ENCODE measurements at places on chromosomes 7 and 10.

- DNase-seq, result no peak
Observed at GRCh38 chr10:21202776-21203462, 305.8 kb upstream of the NEBL start.

DNA sequence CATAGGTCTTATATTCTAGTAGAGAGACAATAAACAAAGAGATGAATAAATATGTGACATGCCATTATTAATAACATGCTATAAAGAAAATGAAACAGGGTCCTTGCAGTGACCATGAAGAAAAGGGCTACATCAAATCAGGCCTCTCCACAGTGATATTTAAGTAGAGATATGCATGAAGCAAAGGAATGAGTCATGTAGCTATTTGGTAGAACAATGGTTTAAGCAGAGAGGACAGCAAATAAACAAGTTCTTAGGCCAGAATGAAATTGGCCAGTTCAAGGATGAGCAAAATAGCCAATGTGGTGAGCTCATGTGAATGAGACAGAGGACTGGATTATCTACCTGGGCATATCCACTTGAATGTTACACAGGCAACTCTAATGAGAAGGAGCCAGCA, 172.2 kb upstream of the FERD3L start:
- DNase-seq, result no peak

DNA sequence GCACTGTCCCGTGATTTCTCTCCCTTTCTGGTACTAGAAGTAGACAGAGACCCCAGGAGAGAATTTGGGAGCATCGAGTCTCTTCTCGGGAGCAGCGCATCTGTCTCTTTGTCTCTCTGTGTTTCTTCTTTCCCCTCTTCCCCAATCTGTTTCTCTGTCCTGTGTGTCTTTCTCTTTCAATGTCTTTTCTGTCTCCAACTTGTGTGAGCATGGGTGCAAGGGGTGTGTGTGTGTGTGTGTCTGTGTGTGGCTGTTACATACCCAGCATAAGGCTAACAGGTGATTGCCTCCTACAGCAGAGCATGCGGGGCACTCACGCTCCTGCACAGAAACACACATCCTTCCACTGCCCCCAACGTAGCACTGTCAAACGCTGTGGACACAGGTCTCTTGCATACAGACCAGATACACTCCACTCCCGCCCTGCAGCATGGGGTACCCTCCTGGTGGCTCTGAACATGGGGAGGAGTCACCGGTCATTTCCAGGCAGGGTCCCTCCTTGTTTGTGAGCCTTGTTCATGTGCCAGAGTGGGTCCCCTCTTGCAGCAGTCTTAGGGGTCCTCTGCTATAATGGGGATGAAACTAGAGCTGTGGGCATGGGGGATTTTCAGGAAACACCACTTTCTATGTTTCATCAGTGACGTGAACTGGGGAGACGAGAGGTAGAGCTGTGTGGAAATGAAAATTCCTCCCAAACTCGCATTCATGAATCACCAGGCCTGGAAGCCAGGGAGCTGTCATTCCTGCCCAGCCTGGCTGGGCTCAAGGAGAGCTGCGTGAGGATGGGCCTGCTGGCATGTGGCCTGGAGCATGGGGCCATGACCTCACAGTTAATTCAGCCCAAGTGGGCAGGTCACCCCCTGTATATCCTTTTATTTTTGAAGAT, 980 bp downstream of the ADAMTS14 start:
- no peak for DNase-seq

GRCh38 chr10:118007773-118008172, 39.0 kb downstream of the RAB11FIP2 start:
- DNase-seq, result no peak

DNA sequence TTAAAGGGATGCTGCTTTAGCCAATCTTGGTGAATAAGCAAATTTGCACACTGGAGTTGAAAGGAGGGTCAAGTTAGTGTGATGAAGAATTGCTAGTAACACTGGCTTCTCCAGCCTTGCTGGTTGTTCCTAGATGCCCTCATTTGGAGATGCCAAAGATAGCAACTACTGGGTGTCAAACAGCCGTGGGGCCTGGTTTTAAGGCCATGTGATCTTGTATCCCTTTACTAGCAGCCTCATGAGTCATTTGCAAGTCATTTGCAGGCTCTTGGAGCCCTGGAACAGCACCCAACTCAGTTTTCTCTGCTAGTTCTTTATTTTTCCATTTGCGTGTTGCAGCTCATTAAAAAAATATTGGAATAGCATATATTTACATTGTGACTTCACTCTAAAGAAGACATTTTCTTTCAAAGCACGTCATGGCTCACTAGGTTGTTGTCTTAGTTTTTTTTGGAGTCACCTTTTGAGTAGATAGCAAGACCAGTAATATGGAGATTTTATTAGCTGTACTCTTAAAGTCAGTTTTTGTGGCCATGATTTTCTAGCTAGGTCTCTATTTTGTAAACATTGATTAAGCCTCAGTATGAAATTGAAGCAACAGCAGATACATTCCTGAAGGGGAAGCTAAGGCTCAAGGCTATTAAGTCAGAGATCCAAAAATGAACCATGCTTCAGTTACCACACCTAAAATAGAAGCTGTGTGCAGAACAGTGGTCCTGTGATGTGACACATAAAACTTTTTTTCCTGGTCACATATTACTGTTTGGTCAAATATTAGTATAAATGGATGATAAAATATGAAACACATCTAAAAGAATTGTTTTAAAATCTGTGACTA, 1.3 kb downstream of the LSMEM1 start:
- DNase-seq, result peak; percentile 88

DNA sequence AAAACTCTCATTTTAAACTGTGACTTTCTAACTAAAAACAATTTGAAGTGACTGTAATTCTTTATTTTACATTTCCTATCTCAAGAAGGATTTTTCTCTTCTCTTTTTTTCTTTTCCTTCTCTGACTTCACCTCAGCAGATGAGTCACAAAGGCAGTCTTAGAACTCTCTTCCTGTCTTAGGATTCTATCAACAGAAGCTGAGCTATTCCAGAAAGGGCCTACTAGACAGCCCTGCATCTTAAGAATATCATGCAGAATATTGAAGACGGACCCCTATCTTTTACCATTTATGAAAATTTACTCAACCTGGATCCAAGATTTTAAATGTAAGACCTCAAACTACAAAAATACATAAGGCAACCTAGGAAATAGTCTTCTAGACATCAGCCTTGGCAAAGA, 365.7 kb upstream of the SEMA3C start:
- no peak for DNase-seq

DNA sequence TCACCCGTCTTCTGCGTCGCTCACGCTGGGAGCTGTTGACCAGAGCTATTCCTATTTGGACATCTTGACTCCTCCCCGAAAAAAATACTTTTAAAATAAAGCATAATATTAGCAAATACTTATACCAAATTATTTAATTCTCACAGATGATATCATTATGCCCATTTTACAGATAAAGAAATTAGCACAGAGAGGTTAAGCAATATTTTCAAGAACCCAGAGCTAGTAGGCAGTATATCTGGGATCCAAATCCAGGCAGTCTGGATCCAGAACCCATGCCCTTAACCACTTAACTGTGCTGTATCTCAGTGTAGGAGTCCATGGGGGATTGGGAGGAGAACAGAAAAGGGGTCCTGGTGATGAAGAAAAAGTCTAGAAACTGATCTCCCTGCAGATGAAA, 6.1 kb downstream of the IQUB start:
- DNase-seq, result no peak

DNA sequence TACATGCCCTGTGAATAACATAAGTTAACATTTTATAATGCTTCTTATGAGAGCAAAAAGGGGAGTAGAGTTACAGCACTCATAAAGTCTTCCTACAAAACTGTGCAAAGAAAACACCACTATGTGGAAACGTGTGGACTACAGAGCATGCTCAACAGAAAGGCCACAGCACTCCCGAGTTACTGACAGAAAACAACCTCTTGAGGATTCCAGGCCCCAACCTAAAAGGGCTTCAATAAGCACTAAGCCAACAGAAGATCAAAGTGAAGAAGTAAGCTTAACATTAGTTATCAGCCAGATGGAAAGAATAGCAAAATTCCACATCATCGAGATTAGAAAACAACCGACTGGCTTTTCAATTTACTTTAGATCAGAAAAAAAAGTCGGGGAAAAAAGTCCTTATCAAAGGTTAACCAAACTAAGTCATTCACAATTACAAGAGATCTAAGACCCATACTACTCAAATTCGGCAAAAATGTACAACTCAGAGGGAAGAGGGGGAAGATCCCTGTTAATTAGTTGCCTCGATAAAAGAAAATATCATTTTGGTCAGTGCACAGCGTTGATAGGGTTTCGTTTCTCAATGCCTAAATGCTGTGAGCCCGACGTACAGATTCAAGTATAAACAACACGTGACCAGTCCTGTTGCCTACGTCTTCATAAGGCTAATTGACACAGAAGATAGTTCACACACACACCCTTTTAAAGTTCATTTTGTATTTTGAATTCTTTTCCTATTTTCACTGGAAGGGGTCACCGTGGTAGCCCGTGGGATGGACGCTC, 1.4 kb downstream of the KBTBD2 start:
- no peak for DNase-seq

- DNase-seq, result no peak
Observed at GRCh38 chr7:29105752-29106668, 40.3 kb downstream of the CPVL start.

DNA sequence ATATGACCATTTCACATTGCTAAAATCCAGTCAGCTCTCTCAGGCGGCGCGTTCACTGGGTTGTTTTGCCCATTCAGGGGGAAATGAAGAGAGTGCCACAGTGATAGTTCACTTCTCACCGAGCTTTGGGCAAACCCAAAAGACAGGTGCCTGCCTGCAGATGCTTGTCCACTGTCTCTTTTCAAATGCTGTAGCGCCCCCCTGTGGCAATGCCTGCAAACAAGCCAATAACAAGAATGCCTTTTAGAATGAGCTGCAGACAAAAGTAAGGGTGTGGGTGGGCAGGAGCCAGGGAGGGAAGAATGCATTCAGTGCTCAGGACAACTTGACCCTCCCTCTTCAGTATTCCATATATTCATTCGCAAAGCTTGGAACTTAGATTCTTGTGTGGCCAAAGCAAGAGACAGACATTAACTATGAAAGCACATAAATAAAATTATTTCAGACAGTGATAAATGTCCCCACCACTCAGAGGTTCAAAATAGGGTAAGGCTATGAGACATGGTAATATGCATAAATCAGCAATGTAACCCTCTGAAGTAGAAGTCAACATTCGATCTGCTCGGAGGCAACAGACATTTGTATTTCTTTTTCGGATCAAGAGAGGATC, 86.9 kb downstream of the JAZF1 start:
- no peak for DNase-seq

DNA sequence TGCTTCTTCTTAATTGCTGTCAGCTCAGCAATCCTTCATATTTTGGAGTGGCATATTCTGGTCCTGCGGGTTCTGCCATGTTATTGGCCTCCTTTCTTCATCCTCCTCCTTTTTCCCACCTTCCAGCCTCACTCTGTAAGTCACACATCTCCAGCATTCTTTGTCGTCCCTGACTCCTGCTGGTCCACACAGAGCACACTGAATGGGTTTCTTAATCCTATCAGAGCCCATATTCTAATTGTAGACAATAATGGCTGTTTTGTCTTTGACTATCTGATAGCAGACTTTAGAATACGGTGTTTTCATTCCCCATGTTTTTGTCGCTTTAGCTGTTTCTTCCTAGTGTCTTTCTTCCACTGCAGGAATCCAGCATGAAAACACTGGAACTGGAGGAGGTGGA, 389.6 kb downstream of the REEP3 start:
- no peak for DNase-seq

- no peak for DNase-seq
Observed at GRCh38 chr7:128114806-128115205, 83.6 kb upstream of the LRRC4 start.

GRCh38 chr10:103921750-103922195, 3.8 kb upstream of the STN1 start:
- no peak for DNase-seq

DNA sequence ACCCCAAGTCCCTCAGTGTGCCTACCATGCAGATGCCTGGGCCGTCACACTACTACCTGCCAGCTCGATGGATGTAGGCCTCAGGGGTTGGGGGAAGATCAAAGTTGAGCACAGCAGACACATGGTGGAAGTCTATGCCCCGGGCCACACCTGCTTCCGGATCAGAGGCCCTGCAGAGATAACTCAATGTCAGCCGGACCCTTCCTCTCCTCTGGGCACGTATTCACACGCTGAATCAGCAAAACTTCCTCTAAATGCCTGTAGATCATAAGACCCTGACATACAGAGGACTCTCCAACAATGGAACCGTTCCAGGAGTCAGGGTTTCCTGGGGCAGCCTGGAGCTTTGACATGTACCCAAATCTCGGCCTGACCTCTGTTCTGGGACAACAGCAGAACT, 3.7 kb downstream of the DDX56 start:
- DNase-seq, result no peak

GRCh38 chr7:140914083-140914482, 10.6 kb downstream of the BRAF start:
- no peak for DNase-seq

DNA sequence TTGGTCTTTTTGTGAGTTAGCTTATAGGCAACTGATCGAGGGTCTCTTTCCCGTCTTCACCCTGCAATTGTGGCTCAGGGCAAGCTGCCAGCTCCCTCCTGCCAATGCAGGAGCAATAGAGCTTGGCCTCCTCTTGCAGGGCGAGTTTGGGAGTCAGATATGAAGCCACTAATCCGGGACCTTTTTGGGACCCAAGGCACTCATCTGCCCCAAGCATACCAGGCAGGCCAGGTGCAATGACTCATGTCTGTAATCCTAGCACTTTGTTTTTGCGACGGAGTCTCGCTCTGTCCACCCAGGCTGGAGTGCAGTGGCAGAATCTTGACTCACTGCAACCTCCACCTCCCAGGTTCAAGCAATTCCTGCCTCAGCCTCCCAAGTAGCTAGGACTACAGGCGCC, 21.1 kb downstream of the LIMK1 start:
- DNase-seq, result peak; percentile 52

- no peak for DNase-seq
Observed at GRCh38 chr7:134154581-134155130, 27.5 kb downstream of the LRGUK start.
